ENCODE measurements at places on chromosomes 1 and 21.

- no peak for DNase-seq
Observed at GRCh38 chr1:116064616-116065015, 46.6 kb upstream of the MAB21L3 start.

- DNase-seq, result peak; percentile 83
Observed at GRCh38 chr1:222754366-222755139, 17.6 kb downstream of the FAM177B start.

DNA sequence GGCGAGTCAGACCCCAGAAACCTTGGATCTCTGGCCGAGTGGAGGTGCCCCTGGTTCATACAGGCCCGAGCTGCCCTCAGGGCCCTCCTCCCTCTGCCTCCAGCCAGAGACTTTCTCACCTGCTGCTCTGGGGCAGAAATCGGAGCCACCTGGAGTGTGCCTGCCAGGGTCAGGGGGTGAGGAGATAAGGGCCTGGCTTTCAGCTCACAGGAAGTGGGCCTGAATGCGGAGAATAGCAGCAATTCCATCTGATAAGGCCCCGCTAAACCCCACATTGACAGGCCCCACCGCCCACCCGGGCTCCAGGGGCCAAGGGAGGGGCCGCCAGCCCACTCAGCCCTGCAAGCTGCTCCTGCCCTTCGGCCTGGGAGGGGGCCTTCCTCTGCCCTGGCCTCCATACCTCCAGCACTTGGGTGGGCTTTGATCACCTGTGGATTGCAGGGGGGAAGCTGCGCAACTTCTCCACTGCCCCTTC is 123.7 kb upstream of the ARHGEF16 start:
- DNase-seq, result no peak

GRCh38 chr1:165824269-165824643 is 3.2 kb upstream of the UCK2 start:
- no peak for DNase-seq

- no peak for DNase-seq
Observed at GRCh38 chr1:64597113-64597512, 127.2 kb downstream of the CACHD1 start.

DNA sequence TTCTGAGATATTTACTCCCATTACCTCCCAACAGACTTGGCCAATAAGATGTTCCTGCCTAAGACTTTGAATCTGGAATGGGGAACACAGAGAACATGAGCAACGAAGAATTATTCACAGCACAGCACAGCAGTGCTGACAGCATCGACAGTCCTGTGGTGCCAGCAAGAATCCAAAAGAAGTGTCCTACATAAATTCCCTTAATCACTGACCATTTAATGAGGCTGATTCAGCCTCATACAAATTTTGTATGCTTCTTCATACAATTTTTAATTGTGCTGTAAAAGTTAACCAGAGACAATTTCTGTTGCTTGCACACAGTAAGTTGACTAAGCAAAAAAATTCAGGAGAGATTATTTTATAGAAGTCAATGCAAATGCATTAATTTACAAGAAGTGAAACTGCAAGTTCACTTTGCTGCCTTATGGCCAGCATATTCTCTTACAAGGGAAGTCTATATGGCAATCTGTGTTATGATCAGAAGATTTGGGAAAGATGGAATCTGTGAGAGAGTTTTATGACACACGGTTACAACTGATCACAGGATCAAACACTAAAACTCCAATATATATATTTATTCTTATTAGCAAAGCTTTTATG is 855.9 kb downstream of the LTN1 start:
- no peak for DNase-seq

- no peak for DNase-seq
Observed at GRCh38 chr1:16900751-16901150, 5.0 kb downstream of the RNU1-2 start.

DNA sequence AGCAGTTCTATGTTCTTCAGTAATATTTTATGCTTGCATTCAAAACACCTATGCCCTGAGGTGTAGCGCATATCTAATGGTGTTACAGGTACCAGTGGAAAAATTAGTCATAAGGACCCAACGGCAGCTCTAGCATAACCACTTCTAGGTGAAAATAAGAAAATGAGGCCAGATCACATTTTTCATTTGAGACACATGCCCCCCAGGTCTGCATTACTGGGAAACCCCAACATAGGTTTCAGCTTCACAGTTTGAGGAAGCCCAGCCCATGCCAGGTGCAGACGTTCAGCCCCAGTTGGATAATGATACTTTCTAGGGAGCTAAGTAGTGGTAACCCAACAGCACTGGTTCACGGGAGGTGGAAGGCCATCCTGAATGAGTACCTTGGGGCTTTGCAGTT is 129.8 kb downstream of the CNIH3 start:
- DNase-seq, result no peak

GRCh38 chr21:45478115-45478801 is 64.0 kb downstream of the SLC19A1 start:
- DNase-seq, result no peak

DNA sequence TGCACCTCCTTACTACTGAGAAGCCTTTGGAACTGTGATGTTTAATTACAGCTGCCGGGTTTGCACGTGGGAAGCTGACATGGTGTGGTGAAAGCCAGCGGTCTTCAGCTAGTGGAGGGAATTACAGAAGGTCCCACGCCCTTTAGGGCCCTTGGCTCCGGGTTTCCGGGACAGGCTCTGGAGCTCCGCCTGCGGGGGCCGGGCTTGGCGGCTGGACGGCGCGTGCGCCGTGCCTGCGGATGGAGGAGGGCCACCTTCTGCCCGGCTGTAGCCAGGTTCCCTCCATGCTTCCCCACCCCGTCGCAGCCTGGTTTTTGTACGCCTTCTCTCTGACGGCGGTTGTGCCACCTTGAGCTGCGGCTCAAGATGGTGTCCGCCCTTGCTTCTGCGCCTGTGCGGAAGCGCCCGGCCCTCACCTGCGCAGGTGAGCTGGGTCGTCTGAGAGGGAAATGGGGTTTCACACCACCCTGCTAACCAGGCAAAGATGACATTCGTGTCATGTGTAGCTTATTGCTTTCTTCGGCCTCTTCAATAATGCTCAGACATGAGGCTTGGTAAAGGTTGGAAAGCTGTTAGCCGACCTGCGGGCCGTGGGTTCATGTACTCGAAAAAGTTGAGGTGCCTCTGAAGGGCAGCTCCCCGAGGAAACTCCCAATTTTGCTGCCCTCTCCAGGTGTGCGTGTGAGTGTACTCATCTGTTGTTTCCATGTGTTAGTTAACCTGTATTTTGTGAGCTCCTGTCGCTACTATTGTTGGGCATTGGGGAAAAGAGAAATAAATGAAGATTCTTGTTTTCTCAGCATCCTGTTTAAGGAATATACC is 36.6 kb upstream of the OPRD1 start:
- DNase-seq, result no peak

DNA sequence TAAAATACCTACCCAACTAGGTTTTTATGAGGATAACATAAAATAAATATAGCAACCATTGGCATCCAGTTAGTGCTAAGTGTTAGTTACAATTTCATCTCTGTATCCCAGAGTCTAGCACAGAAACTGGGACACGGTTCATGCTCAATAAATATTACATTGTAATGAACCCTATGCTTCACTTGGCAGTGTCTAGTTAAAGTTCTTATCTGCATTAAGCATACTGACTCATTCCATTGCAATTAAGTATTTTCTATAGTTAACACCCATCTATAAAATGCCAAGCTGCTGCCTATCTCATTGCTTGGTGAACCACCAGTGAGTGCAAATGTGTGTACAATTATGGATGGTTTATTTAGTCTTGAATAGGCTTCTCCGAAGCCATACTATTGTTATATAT is 15.2 kb downstream of the CHML start:
- no peak for DNase-seq

- DNase-seq, result no peak
Observed at GRCh38 chr1:95094923-95095322, 22.2 kb upstream of the ALG14 start.

DNA sequence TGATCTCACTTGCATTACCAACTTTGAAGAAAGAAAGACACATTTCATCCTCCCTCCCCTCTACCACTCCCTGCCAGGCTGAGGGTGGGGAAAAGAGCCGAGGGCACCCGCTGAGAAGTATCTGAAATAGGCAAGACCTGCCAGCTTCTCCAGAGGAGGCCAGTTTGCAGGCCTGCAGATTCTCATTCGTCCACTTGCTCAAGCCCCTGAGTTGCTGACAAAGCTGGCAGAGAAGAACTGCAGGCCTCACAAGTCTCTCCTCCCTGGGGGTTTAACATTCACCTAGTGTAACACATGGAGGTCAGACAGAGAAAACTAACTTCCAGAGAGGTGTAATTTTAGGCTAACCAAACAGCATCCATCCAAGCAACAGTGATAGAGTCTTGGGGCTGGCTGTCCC is 376.4 kb downstream of the HHAT start:
- DNase-seq, result no peak

DNA sequence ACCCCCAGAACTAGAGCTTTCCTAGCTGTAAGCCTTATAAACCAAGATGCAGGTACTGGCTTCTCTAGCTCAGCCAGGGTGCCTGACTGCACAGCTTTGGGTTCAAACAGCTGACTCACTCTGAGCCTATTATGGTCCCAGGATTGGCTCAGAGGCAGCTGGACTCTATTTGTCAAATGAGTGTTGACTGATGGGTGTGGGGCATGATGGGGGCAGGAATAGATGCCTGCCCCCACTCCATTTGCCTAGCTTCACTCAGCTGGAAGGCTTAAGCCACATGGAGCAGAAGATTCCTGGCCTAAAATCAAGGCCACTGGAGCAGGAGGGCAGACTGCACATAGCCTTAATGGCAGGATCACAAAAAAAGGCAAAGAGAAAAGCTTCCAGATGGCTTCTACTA is 90.5 kb downstream of the PIK3R3 start:
- no peak for DNase-seq

DNA sequence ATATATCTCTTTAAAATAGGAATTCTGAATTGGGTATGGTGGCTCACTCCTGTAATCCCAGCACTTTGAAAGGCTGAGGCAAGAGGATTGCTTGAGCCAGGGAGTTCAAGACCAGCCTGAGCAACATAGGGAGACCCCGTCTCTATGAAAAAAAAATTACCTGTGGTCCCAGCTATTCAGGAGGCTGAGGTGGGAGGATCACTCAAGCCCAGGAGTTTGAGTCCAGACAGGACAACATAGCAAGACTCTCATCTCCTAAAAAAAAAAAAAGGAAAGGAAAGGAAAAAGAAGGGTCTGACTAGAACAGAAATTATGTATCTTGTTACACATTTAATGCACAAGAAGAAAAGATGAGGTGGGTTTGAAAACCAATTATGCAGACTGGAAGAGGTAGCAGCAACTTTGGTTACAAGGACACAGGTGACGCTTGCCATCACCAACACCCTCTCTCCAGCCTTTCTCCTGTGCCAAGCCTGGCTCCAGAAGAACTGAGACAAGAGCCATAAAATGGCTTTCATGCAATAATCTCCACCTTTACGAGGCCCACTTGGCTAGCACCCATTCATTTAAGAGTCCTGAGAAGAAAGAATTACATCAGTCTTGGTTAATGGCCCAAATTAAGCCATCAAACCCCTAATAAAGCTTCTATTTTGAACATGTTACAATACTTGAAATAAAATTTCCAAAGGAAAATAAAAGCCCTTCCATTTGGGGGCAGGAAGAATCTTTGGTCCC is 4.8 kb upstream of the SELENBP1 start:
- no peak for DNase-seq

GRCh38 chr1:164755690-164756089 is 196.7 kb downstream of the PBX1 start:
- DNase-seq, result no peak

DNA sequence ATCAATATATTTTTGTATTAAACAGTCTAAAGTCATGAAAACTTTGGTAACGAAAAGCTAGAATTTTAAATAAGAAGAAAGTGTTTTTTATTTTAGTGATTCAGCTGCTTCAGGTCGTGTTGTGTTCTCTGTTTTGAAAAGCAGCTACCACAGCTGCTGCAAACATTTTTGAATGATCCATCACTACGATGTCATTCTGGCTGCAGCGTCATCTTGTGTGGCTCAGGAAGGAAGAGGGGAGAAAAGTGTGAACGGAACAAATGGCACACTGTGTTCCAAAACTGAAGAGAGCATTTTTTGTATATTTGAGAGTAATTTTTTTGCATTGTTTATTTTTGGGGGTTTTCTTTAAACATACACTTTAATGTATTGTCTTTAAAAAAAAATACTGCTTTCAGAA is 323.0 kb upstream of the ADGRL2 start:
- DNase-seq, result no peak
